ENCODE measurements at places on chromosomes 4 and X.

DNA sequence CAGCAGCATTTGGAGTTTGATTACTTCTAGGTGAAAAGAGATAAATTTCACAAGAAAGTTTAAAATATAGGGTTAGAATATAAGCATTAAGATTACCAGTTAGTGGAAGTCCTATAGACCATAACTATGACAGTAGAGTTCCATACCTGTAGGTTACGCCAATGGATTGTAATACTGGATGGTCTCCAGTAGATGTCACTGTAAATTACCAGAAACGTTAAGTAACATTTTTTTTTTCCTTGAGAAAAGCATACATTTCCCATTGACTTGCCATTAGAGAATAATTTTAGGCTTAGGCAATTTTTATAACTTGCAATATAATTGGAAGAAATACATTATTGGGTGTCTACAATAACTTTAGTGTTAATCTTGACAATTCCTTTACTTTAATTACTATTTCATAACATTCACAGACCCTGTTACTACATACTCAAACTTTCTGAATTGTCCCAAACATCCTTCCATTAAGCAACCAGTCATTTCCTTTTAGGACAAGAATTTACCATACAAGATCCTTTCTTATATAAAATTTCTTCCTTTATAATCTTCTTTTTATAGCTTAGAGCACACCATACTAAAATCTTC is 304.1 kb upstream of the TECRL start:
- DNase-seq, result peak; percentile 36

GRCh38 chr4:91113130-91113706 is 986.0 kb downstream of the CCSER1 start:
- peak; percentile 17 for DNase-seq

DNA sequence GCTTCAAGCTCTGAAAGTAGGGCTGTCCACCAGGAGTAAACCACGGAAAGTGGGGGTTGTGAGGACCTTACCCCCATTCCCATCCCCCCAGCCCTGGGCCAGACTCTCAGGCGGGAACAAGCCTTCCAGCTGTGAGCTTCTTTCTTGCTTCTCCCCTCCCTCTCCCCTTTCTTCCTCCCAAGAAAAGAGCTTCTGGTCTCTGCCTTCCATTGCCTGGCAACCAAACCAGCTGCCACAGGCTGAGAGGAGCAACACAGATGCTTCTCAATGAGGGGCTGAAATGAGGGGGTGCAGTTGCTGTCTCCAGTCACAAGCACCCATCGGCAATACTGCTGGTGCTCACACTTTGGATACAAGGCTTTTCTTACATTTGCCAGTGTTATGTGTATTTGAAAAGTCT is 72.5 kb downstream of the SLC16A2 start:
- DNase-seq, result no peak

- DNase-seq, result no peak
Measured at GRCh38 chrX:28697732-28698131, 110.5 kb downstream of the IL1RAPL1 start.

GRCh38 chr4:139986689-139987501 is 167.1 kb downstream of the MAML3 start:
- no peak for DNase-seq

- peak; percentile 78 for DNase-seq
Measured at GRCh38 chr4:53905941-53906377, 158.4 kb downstream of the CHIC2 start.

GRCh38 chr4:148443512-148444295 is 1.5 kb upstream of the NR3C2 start:
- no peak for DNase-seq

- DNase-seq, result peak; percentile 62
Measured at GRCh38 chr4:15396157-15396800, 31.6 kb upstream of the C1QTNF7 start.

DNA sequence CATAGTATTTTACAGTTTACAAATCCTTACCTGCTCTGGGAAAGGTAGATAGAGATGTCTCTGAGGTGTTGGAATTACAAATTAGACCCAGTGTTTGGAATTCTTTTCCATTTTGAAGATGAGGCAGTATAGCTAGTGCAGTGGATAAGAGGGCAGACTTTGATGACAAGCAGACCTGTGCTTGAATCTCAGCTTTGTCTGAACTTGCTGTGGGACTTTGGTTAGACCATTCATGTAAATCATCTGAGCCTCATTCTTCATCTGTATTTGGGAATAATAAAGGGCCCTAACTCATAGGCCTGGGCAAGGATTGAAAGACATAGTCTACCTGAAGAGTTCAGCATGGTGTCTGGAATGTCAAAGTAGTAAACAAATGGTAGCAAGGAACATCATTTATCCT is 77.2 kb upstream of the BOD1L1 start:
- no peak for DNase-seq

- no peak for DNase-seq
Measured at GRCh38 chr4:36734334-36734733, 452.9 kb downstream of the DTHD1 start.

GRCh38 chr4:88952081-88952480 is 104.9 kb downstream of the FAM13A start:
- DNase-seq, result peak; percentile 9

DNA sequence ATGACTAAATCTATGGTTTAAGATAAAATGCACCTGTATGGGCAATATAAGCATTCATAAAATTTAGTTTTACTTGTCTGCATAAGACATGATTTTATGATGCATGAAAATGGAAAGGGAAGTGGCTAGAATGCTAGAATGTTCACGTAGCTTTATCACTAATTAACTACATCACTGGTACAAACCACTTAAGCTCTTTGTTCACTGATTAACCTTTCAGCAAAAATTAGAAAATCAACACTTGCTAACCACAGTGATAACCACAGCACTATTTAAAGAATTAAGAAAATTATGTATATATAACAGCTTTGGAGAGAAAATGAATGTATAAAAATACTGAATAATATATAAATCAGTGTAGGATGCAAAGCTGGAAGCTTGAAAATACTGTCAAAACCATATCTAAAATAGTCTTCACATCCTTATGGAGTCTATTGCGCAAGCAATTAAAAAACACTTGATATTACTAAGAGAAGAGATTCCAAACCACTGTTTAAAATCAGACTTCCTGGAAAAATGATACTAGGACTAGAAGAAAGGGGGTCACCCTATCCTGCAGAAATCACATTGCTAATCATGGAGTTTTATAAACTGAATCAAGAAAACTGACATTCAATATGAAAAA is 51.9 kb downstream of the EFHC2 start:
- DNase-seq, result no peak

GRCh38 chr4:184645904-184646610 is 3.2 kb downstream of the CASP3 start:
- no peak for DNase-seq

DNA sequence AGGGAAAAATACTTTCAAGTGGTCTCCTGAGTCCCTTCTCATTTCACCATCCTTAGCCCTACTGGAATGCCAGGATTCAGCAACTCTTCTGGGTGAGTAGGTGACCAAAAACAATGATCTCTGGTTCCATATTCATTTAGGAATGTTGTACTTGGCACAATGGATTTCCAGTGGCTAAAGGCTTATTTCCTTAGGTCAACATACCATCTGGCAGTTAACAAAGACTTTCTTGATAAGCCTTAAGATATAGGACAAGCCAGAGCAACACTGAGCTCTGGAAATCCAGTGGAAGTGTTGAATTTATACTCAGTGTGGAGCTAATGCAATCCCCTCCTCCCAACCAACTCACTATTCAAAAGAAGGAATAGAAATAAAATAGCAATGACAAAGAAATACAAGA is 139.4 kb upstream of the EMCN start:
- DNase-seq, result peak; percentile 12

DNA sequence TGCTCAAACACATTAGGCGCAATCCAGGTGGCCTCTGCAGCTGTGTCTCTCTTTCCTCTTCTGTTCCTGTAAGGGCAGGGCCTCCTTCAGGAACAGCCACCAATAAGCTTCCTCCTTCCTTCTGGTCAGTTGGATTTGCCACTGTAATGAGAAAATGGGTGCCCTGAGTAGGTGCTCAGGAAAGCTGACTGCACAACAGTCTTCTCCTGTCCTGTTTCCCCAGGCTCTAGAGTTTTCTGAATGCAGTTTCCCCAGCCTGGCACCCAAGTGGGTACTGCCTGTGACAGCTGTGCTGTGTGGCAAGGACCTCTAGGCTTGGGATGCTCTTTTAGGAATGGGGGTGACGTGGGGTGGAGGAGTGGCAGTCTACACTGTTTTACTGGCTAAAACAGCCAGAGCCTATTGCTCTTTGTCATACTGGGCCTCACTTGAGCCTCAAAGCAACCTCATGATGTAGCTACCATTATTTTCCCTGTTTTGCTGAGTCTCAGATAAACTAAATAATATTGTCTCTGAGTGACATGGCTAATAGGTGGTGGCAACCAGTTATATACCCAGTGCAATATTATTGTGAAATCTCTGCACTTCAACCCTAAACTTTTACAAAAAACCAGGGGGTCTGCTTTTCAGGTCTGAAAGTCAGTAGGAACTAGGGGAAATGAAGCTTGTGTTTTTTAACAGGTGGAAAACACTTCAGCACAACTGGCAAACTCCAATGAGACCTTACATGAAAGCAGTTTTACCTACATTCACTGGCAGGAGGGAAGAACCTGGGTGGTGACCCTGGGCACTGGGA is 1.2 kb downstream of the CXCL2 start:
- no peak for DNase-seq

DNA sequence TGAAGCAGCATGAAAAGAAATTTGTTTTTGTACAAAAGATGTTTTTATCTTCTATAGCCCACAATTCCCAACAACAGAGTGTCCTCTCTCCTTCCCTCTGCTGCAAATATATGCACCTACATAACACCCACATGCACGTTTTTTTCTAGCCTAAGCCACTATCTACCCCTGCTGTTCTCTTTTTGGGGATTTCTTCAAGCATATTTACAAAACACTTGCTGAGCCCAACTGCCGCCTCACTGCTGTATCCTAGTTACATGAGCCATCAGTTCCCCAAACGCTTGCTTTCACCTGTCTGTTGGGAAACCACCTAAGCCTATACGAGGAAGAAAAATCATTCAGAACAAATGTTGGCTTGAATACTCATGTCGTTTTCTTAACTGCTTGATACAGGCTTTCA is 127.2 kb downstream of the CHRNA9 start:
- DNase-seq, result no peak

- DNase-seq, result no peak
Measured at GRCh38 chr4:24604558-24605214, 20.3 kb upstream of the DHX15 start.

- peak; percentile 9 for DNase-seq
Measured at GRCh38 chr4:65791111-65791811, 121.0 kb upstream of the EPHA5 start.

DNA sequence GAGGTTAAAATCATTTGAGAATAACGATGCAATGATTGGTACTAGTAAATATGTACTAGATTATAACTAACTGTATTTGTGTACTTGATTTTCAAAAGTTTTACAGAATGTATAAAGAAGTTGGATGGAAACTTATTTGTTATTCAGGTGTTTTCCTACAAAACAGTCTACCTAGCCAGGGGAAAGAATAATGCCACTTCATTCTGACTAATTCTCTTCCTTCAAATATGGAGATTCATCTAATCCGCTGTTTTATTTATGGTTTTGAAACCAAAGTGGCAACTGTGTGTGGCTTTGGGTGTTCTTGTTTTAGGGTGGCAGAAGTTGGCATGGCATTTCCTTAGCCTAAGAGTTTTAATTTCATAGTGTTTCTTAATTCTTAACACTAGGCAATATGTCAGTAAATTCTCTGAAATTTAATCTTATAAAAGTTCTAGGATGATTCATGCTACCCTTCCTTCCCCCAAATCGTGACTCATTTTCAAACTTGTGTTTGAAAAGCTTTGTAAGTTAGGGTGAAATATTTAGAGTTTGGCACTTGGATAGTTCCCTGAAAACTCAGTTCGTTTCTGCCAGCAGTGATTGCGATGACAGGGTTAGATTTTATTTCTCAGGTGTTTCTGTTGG is 62.6 kb downstream of the DCLK2 start:
- peak; percentile 77 for DNase-seq

GRCh38 chr4:82774711-82775171 is 23.9 kb downstream of the SCD5 start:
- peak; percentile 77 for DNase-seq

DNA sequence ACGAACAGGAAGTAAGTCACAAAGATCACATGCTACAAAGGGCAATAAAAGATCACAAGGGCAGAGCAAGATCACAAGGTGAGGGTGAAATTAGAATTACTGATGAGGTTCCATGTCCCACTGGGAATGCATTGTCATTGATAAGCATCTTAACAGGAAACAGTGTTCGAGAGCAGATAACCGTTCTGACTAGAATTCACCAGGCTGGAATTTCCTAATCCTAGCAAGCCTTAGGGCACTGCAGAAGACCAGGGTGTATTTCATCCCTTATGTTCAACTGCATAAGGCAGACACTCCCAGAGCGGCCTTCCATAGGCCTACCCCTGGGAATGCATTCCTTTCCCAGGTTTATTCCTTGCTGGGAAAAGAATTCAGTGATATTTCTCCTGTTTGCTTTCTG is 980.6 kb upstream of the LCORL start:
- no peak for DNase-seq

- DNase-seq, result no peak
Measured at GRCh38 chr4:4984186-4984585, 35.1 kb downstream of the CYTL1 start.

DNA sequence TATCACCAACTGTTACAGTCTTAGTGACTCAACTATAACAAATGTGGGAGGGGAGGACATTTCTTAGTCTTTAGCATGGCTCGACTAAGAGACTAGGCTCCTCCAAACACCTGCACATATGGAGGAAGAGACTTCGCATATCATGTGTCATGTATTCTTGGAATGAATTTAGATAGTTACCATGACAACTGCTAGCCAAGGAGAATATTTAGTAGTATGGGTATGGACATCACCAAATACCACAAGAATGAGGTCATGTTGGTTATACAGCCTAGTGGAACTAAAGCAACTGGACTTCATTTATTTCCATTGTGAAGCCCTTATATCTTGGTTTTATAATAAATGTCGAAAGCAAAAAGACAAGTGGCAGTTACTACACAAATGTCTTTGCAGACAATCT is 512.3 kb downstream of the CFAP47 start:
- peak; percentile 64 for DNase-seq

GRCh38 chrX:141924293-141924692 is 20.6 kb downstream of the MAGEC1 start:
- DNase-seq, result no peak

- no peak for DNase-seq
Measured at GRCh38 chrX:15601932-15602331, 1.2 kb upstream of the ACE2 start.
